ENCODE measurements at places on chromosomes 5 and 9. TPM values are rescaled to one million over a fixed set of nuclear protein-coding genes. Genes with fewer than 3 reads are reported as not detected.

Gene SHOC1
- total RNA-seq: not detected

Gene KCNIP1
- total RNA-seq: not detected

DNA sequence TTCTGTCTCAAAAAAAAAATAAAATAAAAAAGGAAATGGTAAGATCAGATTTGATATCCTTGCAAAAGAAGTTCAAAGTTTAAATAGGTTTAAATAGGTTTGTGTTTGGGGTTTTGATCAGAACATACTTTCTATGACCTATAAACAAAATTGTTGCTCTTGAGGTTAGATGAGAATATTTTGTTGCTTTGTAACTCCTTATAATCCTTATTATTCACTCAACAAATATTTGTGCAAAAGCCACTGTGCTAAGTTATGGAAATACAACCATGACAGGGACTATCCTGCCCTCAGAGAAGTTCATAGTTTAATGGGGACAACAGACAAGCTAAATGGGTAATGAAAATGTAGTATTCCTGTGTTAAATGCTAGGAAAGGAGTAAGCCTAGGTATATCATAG is 71.5 kb downstream of the INVS start:
- no peak overlapping the region for H3K4me3 ChIP-seq
- no peaks in the 10 kb centered on the region for H3K36me3 ChIP-seq
- no peaks in the 10 kb centered on the region for H3K4me1 ChIP-seq
- H3K27me3 ChIP-seq: no peaks in the 10 kb centered on the region

- H3K27ac ChIP-seq: no peak overlapping the region
- no peak overlapping the region for H3K4me3 ChIP-seq
- H3K36me3 ChIP-seq: no peaks in the 10 kb centered on the region
- peaks cover 4% of the 10 kb centered on the region for H3K4me1 ChIP-seq
Measured at GRCh38 chr5:178278358-178279023, 45.9 kb upstream of the PHYKPL start.

GRCh38 chr5:164860896-164861295 is 1355.5 kb downstream of the MAT2B start:
- no peak for DNase-seq
- no peak overlapping the region for H3K27ac ChIP-seq
- H3K4me1 ChIP-seq: no peaks in the 10 kb centered on the region
- H3K36me3 ChIP-seq: no peaks in the 10 kb centered on the region

DNA sequence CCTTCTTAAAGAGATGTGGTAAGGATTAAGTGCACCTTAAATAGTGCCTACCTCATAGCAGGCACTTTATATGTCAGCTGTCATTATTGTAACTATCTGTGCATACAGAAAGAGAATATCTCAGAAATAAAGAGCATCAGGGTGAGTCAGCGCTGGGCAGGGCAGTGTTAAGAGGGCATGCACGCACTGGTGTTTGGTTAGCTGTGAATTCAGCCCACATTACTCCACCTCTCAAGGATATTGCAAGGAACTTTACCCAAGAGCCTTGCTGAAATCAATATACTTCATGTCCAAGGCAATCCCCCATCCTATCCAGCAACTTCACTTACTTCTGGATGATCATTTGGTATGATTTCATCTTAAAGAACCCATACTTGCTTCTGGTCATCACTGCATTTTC is 300.9 kb downstream of the NTRK2 start:
- no peak overlapping the region for H3K4me3 ChIP-seq
- no peaks in the 10 kb centered on the region for H3K27me3 ChIP-seq
- H3K27ac ChIP-seq: no peak overlapping the region
- H3K4me1 ChIP-seq: no peaks in the 10 kb centered on the region

GRCh38 chr5:113450462-113450861 is 15.7 kb upstream of the TSSK1B start:
- no peaks in the 10 kb centered on the region for H3K27me3 ChIP-seq
- H3K4me1 ChIP-seq: no peaks in the 10 kb centered on the region
- H3K27ac ChIP-seq: no peak overlapping the region
- no peaks in the 10 kb centered on the region for H3K36me3 ChIP-seq

DNA sequence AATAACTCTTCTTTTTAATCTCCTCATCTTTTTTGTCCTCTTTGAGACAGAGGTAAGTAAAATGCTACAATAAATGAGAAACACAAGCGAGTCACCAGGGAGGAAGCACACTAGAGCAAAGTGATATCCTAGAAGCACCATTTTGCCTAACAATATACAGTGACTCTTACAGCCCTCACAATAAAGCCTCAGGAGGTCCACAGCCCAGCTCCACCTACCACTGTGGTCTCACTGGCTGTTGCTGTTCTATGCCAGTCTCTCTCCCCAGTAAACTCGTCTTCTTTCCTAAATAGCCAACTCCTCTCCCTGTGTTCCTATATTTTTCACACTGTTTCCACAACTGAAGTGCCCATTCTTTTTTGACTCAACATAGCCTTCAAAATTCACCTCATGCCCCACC is 44.3 kb downstream of the TNFSF15 start:
- H3K36me3 ChIP-seq: no peaks in the 10 kb centered on the region
- H3K4me1 ChIP-seq: no peaks in the 10 kb centered on the region
- H3K27ac ChIP-seq: no peak overlapping the region
- no peaks in the 10 kb centered on the region for H3K27me3 ChIP-seq
- H3K4me3 ChIP-seq: no peak overlapping the region
- DNase-seq: no peak

DNA sequence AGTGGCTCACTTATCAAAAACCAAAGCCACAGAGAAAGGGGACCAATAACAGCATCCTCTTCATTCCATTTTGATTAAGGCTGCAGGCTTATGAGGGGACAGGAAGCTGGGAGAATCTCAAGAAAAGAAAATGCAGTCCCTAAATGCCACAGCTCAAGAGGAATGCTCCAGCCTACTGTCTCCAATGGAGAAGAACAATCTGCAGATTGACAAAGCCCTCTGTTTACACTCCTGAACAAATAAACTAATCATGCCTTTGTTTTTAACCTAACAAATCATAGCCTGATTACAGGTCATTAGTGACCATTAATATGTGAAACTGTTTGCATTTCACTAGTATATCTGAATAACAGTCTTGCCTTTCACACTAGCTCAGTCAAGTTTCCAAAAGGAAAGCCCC is 26.5 kb downstream of the PPP2R2B start:
- H3K4me1 ChIP-seq: peaks cover 19% of the 10 kb centered on the region
- H3K36me3 ChIP-seq: no peaks in the 10 kb centered on the region

GRCh38 chr9:92974161-92974661 is 26.9 kb downstream of the FGD3 start:
- H3K36me3 ChIP-seq: no peaks in the 10 kb centered on the region
- peaks cover 47% of the 10 kb centered on the region for H3K4me1 ChIP-seq
- peak overlapping the region; percentile 99 for H3K27ac ChIP-seq
- H3K27me3 ChIP-seq: no peaks in the 10 kb centered on the region
- H3K4me3 ChIP-seq: peak overlapping the region; percentile 22
- peak; percentile 80 for DNase-seq

DNA sequence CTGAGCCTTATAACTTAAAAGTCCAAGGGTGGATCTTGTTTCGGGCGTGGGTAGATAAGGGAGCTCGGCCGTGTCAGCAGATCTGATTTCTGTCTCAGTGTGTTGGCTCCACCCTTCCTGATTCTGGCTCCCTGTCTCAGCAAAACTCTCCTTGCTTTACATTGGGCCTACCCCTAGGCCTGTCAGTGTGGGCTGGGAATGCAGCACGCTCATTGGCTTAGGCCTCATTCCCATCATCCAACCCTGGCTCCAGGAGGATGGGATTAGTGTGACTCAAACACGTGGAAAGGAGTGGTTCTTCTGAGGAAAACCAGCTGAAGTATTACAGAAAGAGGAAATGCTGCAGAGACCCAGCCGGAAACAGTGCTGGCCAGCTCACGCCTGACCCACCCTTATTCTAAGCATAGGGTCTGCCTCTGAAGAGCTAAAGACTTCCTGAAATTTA is 59.9 kb downstream of the ZFAND5 start:
- peak overlapping the region; percentile 91 for H3K27ac ChIP-seq
- no peaks in the 10 kb centered on the region for H3K27me3 ChIP-seq
- peak; percentile 71 for DNase-seq
- no peaks in the 10 kb centered on the region for H3K4me1 ChIP-seq
- H3K36me3 ChIP-seq: no peaks in the 10 kb centered on the region
